GM23338 (cell line): ENCODE measurements at places on chromosomes 13 and 19.

- DNase-seq = no peak
Measured at GRCh38 chr19:40745402-40745780, 4.9 kb downstream of the ACTMAP start.

GRCh38 chr19:6164906-6165531, 29.6 kb downstream of the ACSBG2 start:
- DNase-seq = no peak

DNA sequence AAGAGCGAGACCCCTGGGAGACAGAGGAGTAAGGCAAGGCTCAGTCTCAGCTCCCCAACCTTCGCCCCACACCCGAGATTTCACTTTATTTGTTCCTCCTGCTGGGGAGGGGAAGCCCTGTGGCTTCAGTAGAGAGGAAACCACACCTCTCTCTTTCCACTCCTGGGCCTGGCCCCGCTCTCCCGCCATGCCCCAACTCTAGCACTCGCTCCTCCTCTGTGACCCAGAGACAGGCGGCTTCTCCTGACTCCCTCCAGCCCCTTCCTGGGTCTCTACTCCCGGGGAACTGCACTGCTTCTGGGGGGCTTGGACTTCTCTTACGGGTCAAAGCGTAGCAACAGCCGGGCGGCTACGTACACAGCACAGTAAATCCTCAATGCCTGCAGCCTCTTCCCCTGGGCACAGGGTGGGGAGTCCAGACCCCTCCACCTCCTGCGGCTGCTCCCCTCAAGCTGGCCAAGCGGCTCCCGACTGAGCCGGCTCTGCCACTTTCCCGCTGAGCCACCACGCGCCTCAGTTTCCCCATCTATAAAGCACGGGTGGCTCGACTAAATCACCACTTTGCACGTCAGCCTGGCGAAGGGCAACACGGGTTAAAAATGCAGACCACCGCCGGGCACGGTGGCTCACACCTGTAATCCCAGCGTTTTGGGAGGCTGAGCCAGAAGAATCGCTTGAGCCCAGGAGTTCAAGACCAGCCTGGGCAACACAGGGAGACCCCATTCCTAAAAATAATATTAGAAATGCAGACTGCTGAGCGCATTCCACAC, 1.4 kb downstream of the RNF126 start:
- no peak for DNase-seq

GRCh38 chr13:58655086-58655485, 1023.5 kb downstream of the PCDH17 start:
- DNase-seq = no peak

DNA sequence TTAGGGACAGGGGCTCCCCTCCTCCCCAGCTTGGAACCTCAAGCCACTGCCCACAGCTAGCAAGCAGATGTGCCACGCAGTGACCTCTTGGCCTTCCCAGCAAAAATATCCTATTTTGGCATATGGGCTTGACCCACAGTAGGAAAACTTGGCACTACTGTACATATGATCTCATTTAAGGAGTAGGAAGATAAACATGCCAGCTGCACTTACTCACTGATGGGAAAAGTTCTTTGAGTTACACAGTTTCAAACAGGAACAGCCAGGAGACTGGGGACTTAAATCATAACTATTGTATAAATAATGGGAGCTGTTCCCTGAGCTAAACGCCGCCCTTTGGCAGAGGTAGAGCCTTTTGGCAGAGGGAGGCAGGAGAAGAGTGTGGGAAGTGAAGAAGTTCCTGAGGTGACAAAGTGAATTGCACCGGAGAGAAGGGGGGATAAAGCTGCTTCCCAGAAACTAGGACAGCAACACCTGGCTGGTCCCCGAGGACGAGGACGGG, 6.1 kb downstream of the SACS start:
- no peak for DNase-seq

DNA sequence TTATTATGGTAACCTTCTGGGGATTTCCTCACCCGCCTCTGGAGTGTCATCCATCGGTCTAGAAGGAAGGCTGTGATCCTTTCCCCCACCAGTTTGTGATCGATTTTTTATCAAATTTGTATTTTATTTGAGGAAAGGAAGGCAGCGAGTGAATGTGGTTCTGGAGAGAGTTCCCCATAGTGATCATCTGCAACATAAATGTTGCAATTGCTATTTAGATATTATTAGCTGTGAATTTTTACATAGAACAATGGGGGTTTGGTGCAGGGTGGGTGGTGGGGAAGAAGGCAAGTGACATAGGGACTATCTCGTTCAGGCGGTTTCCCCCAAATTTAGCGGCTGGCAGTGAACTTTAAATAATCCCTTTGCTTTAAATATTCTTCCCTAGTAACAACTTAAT, 1.2 kb downstream of the CDK8 start:
- no peak for DNase-seq

DNA sequence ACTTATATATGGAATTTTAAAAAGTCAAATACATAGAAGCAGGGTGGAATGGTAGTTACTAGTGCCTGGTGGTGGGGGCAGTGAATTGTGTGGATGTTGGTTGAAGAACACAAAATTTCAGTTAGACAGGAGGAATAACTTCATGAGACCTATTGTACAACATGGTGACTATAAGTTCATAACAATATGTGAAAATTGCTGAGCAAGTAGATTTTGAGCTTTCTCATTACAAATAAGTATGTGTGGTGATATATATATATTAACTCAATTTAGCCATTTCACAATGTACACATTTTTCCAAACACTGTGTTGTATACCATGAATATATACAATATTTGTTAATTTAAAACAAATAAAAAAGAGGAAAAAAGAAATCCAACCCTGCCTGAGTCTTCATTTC, 641.1 kb downstream of the DIAPH3 start:
- DNase-seq = no peak

GRCh38 chr13:80359778-80360452, 19.0 kb upstream of the SPRY2 start:
- DNase-seq = peak; percentile 94

DNA sequence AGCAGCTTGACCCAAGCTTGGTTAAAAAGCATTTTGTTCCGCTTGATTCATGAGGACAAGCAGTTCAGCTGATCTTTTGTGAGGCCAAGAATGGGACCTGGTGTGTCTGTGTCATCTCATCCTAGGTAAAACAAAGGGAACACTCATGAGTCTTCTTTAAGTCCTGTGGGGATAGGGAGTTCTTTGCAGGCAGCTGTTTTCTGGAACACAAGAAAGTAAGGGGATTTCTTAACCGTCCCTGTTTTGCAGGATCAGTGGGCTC, 134.5 kb upstream of the TMTC4 start:
- DNase-seq = no peak

GRCh38 chr13:21501686-21502085, 42.6 kb upstream of the ZDHHC20 start:
- DNase-seq = peak; percentile 70

DNA sequence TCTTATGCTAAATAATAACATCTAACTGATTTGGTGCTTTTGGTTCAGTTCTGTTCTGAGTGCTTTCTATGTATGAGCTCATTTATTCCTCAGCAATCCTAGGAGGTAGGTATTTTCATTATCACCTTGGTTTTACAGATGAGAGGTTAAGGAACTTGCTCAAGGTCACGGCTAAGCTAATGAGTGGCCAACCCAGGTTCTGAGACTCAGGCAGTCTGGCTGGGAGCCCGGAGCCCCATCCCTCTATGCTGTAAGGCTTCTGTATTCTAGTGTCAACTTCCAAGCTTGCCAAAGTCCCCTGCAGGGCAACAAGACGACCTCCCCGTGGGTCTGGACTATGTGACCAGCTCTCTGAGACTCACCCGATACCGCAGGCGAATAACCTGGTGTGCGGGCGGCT, 60.5 kb downstream of the PARP4 start:
- no peak for DNase-seq

GRCh38 chr19:6476155-6476895, 5.3 kb downstream of the DENND1C start:
- peak; percentile 100 for DNase-seq

DNA sequence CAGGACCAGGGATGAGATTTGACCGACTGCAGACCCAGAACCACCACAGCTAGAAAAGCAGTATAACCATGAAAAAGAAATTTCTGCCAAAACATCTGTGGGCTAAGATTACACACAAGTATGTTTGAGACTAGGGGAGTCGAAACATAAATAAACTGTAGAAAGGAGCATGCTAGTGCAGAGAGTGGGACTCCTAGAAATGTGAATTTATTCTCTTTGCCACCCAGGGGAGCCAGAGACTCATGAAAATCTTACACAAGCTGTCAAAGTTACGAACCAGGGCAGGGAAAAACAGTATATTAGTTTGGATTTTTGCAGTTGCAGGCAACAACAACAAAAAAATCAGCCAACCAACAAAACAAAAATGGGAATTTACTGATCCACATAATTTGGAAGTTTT, 12.3 kb upstream of the HSPH1 start:
- no peak for DNase-seq

DNA sequence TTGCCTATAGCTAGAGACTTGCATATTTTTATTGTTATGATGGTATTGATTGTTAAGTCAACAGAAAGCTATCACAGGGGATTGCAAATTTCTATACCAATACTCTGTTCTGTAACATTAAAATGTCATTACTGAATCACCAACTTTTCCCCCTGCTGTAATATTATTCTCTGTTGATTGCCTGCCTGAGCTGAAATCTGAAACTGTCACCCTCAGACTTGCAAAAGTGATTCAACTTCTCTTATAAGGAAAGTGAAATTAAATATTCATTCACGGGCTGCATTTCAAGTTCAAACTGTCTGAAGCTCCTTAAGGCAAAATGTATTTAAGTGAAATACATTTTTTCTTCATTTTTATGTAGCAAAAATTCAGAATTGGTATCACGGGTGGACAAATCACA, 723.2 kb downstream of the PCDH9 start:
- DNase-seq = no peak

GRCh38 chr19:29491491-29491890, 34.3 kb upstream of the VSTM2B start:
- DNase-seq = no peak

DNA sequence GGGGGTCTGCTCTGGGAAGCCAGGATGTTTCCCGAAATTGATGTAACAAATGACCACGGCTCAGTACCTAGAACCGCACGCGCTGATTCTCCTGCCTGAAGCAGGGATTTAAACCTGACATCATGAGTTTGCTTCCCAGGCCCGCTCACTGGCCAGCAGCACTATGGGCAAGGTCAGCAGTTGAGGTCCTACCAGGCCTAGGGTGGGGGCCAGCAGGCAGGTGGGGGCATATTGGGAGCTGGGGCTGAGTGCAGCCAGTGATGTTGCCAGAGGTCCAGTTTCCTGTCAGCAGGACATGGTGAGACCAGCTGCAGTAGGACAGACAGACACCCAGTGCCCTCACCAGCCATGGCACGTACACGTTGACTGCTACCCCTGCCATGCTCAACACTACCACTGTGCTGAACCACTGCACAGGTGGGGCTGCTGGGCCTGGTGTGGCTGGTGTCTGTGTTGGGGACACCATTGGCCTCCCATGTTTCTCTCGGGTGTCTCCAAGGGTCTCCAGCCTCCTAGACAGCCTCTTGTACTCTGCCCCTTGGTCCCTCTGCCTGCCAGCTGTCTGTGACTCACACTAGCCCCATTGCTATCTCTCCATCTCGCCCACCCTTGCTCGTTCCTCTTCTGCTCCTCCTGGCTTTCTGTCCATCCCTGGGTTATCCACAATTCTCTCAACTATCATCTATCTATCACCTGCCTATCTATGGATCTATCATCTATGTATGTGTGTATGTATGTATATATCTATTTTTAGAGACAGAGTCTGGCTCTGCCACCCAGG, 1.1 kb upstream of the C19orf85 start:
- DNase-seq = no peak

DNA sequence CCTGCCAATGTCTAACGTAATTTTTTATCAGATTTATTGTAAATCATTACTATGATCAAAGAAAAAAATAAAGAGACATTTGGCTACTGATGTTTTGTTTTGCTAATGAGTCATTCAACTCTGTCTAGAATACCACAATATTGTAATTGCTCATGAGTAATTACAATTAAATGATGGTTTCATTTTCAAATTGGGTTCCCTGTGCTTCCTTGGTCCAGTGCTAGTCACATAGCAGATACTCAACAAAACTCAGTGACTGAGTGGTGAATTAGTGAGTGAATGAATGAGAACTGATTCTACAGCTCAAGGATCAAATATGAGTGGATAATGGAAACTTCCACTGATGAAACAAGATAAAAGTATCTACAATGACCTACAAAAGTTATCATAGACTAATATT, 304.7 kb downstream of the POU4F1 start:
- no peak for DNase-seq

DNA sequence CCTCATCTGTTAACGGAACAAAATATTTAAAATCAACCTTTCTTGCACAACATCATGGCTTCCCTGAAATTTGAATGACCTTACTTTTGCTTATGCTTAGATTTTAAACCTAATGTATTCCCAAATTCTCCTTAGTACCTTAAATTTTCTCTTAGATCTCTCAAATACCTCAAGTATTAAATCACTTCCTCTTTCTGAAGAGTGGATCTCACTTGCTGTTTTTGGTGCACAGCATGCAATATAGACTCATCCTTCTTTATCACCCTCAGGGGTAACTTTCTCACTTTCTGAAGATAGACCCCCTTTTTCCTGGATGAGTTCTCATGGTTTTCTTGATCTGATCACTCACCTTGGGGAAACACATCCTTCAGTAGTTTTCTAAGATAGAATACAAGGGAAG, 871.7 kb downstream of the DACH1 start:
- no peak for DNase-seq

- DNase-seq = no peak
Measured at GRCh38 chr13:94030415-94031119, 448.9 kb downstream of the DCT start.

- peak; percentile 83 for DNase-seq
Measured at GRCh38 chr19:49017666-49018351, 918 bp upstream of the LHB start.

- DNase-seq = peak; percentile 90
Measured at GRCh38 chr19:1248786-1249297, 459 bp downstream of the MIDN start.
